Left ventricle myocardium inferior (tissue), 1 donor: ENCODE measurements at places on chromosomes 13 and 19.
A peak's percentile ranks its signal among the peaks of the same experiment; 100 is the strongest.

DNA sequence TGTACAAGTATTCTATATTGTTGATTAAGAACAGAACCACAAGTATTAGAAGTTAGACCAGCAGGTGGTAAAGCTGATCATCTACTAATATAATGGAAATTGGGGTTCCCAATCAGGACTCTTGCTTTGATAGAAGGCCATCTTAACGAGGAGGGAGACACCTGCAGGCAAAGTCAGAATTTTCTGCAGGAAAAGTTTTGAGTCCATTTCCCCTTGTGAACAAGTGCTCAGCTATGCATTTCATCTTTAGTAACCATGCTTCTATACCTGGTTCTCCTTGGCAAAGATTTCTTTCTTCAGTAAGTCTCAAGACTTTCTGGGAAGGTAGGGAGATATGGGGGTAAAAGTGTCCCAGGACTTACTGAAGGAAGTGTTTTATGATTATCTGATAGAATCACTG, 36.1 kb upstream of the USPL1 start:
- DNase-seq, result no peak

GRCh38 chr19:43594710-43595604, 977 bp downstream of the IRGQ start:
- no peak for DNase-seq

- no peak for DNase-seq
These were observed 16.6 kb downstream of the KEAP1 start for GRCh38 chr19:10486551-10486950.

DNA sequence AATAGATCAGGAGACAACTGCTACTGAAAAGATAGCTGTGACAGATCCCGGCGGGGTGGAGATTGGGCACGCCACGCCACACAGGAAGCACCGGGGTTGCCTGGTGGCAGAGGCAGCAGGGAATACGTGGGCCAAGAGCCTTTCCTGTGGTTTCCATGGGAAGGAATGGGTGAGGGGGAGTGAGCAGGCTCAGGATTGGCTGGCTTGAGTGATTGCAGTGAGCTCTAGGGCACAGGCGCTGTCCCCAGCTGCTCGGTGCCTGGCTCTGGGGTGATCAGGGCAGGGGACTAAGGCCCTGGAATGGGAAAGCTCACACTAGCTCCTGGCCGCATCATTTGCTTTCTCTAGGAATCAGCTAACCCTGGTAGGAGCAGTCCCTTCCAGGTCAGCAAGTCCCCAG, 166.1 kb downstream of the USP12 start:
- DNase-seq, result no peak

DNA sequence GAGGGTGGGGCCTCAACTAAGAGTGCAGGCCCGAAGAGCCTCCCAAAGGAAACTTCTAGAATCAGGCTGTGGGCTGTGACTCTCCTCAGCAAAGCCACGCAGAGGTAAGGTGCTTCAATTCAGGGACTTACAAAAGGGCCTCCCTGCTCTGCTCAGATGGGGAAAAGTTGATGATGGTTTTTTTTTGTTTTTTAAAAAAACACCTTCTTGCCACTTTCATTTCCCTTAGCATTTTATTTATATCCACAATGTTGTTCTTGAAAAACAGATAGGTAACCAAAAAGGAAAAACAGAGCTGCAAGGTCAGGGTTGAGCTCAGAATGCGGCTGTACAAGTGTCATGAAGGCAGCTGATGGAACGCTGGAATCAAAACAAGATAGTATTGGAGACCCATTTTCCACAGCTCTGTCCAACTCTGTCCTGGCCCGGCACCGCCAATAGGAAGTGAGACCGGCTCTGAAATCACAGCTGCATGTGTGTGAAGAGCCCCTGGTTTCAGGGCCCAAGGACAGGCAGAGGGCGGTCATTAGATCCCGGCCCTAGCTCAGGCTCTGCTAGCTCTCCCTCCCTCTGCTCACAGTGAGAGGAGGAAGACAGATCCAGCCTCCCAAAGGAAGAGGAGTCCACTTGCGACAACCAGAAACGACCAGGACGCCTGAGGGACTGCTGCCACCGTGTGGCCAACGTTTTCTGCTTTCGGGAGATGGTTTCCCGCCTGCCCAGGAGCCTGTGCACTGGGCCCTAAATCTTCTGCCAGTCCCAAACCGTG, 58.3 kb downstream of the KLF2 start:
- DNase-seq, result peak; percentile 90

- no peak for DNase-seq
These were observed 12.8 kb downstream of the C3 start for GRCh38 chr19:6707658-6708018.

DNA sequence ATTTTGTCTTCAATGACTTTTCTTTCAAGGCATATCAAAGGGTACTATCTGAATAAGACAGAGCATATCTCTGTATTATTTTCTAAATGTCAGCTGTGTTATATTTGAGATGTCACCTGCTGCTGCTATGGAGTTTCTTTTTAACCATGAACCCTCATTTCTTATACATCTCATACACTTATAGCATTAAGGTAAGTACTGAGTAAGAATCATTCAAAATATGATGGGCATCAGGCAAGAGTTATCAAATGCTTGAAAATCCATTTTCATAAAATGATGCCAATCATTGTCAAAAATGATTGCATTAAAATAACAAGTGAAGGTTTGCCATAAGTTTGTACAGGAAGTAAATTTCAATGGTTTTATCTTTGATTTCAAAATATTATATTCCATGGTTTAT, 2005.0 kb upstream of the PCDH20 start:
- DNase-seq, result no peak
